ENCODE measurements at places on chromosomes 3 and 15.

GRCh38 chr3:112200317-112200666, 67.2 kb upstream of the GCSAM start:
- no peak for DNase-seq

DNA sequence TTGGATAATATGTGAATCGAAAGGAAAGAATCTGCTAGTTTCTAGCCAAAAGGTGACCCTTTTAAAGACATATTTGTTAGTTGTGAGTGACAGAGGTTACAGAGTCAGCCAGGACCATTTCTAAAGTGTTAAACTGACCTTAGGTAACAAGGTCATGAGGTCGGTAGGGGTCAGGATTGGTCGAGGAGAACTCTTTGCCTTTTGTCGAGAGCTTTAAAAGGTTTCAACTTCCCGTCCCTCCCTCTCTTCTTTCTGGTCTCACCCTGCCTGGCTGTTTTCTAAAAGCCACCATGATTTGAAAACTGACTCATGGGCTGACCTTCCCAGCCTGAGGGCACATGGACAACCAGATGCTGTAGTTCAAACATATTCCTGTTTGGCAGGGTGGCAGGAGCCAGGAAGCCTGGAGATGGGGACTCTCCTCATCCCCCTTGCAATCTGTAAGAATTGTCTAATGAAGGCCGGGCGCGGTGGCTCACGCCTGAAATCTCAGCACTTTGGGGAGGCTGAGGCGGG, 25.8 kb upstream of the PRTG start:
- no peak for DNase-seq

- no peak for DNase-seq
Measured at GRCh38 chr15:100695048-100695447, 92.7 kb downstream of the ASB7 start.

DNA sequence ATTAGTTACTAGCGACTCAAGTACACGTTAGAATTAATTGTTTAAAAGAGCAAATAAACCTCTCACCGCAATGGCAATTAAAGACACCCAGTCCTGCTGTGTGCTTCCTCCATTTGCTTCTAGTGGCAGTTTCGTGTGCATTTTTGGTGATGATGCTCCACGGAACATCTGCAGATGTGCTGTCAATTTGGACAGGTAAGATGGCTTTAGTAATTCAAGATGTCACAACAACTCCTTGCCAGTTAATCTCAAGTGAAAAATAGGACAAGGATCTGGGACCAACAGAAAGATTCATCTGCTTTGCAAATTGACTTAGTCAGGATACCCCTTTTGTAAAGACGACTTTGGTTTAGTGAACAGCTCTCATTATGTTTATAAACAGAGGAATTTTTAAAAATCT, 320.9 kb downstream of the GABRB3 start:
- no peak for DNase-seq

DNA sequence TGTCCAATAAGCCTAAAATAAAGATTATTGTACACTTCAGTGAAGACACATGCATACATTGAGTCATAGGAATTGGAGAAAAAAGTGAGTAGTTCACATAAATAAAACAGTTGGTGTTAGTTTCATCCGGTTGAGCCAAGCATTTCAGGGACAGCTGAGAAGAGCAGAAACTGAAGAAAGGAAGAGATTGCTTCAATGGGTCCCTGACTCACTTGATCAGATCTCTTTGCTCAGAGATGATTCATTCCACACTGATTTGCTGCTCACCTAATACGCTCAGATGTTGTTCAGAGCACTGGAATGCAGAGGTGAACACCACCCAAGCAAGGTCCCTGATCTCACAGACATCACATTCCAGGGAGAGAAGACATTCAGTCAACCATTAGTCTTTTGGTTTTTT, 93.7 kb downstream of the RAD18 start:
- no peak for DNase-seq

- no peak for DNase-seq
Measured at GRCh38 chr3:29949131-29949530, 657.3 kb upstream of the TGFBR2 start.

DNA sequence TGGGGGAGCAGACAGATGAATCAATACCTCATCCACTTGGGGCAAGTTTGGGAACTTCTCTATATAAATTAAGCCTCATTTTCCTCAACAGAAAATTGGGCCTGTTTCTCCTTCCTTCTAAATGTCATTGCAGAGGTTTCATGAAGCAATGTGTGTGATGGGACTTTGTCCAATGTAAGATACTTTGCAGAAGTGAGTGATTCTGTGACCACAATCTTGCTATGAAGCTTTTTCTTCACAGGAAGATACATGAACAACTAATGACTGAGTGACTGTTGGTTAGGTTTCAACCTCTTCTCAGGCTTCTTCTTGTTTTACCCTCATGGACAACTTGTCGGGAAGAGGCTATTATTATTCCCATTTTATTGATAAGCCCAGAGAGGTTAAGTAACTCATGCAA, 11.0 kb downstream of the TMEM45A start:
- no peak for DNase-seq

DNA sequence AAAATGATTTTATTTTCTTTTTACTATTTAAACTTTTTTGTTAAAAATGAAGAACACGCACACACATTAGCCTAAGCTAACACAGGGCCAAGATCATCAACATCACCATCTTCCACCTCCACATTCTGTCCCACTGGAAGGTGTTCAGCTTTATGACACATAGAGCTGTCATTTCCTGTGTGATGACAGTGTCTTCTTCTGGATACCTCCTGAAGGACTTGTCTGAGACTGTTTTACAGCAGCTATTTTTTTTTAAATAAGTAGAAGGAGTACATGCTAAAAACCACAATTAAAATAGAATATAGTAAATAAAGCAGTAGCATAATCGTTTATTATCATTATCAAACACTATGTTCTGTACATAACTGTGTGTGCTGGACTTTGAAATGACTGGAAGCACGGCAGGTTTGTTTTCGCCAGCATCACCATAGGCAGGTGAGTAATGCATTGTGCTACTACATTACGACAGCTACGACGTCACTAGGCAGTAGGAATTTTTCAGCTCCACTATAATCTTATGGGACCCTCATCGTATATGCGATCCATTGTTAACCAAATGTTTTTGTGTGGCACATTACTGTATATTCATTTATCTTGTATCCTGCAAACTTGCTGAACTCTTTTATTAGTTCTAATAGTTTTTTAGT, 72.8 kb downstream of the KLF15 start:
- no peak for DNase-seq

DNA sequence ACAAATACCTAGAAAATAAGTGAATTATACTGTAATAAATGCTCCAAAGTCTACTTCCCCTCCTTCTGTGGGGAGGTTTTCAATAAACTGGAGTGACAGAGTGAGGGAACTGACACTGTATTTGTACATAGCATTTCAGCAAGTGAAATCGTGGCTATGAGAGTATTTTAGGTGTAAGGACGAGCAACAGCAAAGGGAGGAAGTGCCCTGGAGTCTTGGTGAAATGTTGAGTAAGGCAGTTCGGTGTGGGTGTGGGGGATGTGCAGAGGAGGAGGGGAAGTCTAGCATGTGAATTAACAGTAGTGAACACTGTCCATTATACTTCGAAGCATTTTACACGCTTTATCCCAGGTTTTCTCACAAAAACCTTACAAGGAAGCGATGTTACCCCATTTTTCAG, 18.1 kb upstream of the P2RY13 start:
- no peak for DNase-seq

DNA sequence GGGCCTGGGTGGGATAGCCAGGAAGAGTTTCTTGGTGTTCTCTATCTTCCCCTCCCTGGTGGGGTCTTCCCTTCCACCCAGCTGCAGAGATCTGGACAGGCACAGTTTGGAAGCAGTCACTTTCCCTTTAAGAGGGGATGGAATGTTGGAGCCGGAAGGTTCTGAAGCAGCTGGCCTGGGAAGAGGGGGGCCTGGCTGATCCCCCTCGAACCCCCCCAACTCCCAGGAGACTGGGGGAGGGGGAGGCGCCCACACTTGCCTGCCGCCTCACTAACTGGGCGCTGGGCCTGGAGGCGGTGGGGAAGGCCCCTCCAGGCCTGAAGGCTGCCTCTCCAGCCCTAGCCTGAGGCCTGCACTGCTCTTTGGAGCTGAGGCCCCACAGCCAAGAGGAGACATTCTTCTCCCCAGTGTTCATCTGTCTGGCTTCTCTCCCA, 1.4 kb downstream of the DVL3 start:
- DNase-seq = no peak

DNA sequence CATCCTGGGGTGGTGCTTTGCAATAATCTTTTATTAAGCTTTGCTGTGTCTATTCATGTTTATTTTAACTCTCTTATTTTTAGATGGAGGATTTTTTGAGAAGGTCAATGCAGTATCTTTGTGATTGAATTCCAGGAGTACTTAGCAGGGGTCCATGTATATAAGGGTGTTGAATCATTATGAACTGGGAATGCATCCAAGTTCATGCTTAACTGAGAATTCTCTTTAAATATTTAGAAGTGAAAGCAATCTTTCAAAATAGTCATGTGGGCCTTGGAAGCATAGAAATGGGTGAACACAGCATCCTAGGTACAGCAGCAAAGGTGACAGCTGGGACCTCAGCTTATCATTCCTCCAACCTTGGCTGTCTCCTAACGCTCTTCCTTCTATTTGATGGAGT, 27.3 kb downstream of the SPTSSB start:
- DNase-seq = no peak

DNA sequence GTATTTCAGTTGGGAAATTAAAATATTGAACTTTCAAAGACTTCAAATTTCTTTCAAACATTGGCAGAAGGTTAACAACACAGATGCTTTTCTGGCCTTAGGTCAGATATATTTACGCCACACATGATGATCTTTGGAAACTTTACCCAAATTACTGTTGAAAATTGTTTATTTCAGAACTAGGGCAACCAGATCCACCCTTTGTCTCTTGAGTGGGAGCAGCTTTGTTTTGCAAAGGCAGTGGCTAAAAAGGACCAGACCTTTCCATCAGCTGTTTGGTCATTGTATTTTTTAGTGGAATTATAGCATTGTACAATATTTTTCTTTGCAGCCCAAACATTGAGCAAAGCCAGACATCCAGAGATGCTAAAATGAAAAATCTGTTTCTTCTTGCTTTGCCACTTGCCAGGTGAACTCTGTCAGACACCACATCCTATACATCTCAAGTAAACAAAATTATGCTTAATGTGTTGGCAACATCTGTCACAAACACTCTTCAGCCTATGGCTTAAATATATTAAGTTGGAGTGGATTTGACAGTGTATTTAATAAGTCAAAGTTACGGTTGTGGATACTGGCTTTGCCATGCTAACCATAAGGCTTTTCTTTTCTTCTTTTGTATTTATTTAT, 651.9 kb downstream of the RBMS3 start:
- DNase-seq = no peak

DNA sequence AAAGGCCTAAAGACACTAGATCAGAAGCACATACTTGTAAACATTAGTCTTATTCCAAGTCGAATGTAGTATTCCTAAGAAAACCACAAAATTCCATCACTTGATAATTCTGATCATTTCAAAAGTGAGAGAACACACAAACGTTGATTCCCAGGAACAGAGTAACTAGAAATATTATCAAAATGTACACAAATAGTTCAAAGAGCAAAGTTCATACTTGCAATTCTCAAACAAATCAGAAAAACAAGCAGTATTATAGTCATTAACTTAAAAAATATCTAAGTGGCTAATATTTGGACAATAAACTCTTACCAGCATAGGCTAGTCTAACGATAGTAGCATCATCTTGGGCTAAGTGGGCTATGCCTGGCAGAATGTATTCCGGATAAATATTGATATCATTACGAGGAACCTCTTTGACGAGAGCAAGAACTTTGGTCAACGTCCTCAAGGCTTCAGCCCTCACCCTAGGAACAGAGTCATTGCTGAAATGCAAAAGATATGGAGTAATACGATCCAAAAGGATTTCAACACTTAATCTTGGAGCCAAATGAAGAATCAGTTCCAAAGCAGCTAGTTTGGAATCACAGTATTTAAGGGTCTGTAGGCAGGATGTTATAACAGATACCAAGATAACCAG, 13.3 kb downstream of the PIK3R4 start:
- DNase-seq = no peak

GRCh38 chr3:69174871-69175737, 52.7 kb upstream of the LMOD3 start:
- DNase-seq = no peak

- DNase-seq = no peak
Measured at GRCh38 chr3:29701326-29701983, 420.6 kb downstream of the RBMS3 start.

- DNase-seq = no peak
Measured at GRCh38 chr3:16072420-16073110, 101.9 kb upstream of the GALNT15 start.

- DNase-seq = no peak
Measured at GRCh38 chr3:79263423-79263822, 504.4 kb downstream of the ROBO1 start.

- DNase-seq = no peak
Measured at GRCh38 chr15:80989081-80989517, 520 bp downstream of the MESD start.

DNA sequence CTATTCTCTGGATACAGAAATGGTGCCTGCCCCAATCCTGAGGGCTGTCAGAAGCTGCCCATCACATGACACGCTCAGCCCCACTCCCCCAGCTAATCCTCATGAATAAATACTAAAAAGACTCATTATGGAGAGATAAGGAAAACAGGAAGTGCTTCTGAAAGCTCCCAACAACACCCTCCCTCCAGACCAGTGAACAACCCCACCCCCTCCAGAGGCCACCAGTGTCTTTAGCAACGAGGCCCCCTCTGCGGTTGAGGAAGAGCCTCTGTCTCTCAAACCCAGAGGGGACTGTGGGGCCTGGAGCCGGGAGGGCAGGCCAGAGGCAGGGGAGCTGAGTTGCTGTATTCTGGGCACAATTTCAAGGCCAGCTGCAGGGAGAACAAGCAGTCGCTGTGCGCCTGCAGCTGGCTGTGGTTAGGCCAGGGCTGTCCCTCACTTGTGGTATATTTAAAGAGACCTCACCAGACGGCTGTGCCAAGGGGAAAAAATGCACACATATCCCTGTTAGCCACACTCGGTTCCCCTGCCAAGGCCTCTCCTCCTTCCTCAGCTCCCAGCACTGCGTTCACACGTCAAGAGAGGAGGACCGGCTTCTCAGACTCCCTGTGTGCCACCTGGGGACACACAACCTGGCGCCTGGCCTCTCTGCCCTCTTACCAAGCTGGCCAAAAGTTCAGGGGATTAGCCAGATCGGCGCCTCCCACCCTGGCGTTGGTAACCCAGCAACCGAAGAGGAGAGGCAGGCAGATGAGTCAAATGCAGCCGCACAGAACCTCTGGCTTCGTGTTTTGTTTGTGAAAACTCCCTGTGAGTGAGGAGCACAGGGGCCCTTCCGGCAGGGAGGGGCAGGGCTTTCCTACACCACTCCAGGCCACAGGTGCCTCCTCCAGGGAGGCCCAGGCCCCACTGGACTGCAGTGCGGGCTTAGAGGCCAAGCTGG, 101.2 kb upstream of the ETV5 start:
- DNase-seq = no peak

DNA sequence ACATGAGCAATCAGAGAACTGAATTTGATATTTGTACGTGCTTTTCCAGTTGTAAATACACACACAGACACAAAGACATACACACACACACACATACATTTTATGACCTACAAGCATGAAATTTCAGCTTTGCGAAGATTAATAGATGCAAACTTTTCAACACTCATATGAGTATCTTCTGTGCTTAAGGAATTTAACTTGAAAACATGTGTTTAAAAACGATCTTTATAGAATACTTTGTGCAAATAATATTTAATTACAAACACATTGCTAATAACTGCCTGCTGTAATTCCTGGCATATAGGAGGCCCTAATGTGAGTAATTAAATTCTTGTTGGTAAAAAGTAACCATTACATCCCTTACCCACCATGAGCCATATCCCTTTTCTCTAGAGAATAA, 107.7 kb upstream of the PLSCR5 start:
- DNase-seq = no peak

All from activated CD4-positive, alpha-beta T cell treated with anti-CD3 and anti-CD28 coated beads, Interleukin-2, amount 50 U/mL, for 24 hours (primary cell).